ENCODE measurements at places on chromosomes 3 and 15.

DNA sequence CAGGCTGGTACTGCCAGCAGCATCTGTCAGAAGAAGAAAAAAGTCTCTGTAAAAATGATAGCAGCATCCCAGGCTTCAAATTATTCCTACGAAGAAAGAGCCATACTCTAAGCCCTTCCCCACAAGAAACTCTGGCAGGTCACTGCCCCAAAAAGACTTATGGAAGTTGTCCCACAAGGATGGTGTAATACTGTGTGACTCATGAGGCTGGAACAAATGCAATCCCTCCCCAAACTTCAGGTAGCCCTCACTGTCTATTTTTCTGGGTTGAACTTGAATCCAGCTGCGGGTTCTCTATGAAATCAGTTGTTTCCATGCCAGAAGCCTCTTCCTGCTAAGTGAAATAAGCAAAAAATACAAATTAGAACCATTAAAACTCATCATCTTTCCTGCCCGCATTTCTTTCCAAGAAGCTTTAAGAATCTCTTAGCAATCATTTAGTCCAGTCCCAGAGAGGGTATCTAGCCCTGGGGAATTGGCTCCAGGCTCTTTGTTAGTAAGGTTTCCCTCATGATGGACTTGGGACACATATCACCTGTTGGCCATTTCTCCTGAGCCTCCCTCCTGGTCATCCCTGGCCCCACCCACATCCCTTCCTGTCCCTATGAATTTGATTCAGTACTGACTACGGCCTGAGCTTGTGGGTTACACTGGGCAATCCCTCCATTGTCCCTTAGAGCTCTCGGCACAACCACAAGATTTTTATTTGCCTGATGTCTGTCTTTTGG, 51.7 kb downstream of the FAM174B start:
- DNase-seq: peak; percentile 19

DNA sequence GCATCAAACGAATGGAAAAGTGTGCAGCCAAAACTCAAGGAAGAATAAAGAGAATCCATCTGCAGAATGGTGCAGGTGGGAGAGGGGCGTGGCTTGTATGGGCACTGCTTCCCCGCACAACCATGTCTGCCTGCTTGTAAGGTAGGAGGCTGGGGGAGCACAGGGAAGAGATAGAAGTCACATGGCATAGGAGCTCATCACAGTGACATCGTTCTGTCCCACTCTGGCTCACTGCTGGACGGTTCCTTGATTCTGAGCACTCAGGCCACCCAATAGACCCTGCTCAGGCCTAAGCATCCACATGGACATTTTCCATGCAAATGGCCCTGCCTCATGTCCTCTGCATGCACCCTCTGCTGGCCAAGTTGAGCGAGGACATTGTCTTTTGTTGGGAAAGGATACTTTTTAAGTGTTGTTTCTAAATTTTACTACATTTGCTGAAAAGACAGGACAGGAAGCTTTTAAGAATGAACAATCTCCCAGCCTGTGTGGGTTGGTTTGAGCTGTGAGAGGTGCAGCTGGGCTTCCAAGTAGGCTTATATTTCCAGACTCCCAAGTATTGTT, 3.1 kb downstream of the MYLK start:
- peak; percentile 16 for DNase-seq

- DNase-seq: no peak
Observed at GRCh38 chr3:86788371-86788770, 202.6 kb downstream of the VGLL3 start.

DNA sequence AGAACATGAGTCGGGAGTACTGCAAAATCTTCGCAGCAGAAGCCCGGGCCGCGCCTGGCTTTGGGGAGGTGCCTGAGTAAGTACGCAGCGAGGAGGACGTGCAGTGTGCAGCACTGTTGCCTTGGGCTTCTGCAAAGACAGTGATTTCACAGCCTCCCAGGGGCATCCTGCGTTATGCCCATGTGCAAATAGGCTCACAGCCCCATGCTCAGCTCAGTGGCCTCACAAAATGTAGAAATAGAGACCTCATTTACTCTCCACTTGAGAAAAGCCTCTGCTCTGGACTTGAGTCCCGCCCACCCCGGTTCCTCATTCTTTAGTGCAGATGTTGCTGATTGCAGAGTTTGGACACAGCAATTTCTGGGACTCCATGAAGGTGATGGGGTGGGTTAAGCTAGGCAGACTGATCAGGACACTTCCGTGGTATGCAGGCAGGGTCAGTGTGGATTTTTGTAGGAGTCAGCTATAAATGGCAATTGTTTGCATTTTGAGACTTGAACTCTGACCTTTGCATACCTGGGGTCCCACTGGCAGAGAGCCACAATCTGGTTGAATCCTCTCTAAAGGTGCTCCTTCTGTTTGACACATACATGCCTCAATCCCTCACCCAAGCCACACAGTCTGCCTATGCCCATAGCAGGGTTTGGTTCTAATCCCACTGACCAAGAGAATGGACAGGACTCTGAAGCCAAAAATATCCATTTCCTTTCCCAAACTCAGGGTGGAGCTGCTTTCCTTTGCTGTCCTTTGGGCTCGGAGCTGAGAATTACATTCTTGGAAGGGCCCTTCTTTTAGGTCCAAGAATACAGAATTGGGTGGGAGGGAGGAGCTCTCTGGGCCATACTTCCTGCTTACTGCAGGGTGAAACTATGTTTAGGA, 20.7 kb upstream of the SLC28A1 start:
- no peak for DNase-seq

- DNase-seq: no peak
Observed at GRCh38 chr3:189950258-189950657, 170.4 kb downstream of the P3H2 start.

- DNase-seq: no peak
Observed at GRCh38 chr15:66795851-66796250, 93.8 kb downstream of the SMAD6 start.

DNA sequence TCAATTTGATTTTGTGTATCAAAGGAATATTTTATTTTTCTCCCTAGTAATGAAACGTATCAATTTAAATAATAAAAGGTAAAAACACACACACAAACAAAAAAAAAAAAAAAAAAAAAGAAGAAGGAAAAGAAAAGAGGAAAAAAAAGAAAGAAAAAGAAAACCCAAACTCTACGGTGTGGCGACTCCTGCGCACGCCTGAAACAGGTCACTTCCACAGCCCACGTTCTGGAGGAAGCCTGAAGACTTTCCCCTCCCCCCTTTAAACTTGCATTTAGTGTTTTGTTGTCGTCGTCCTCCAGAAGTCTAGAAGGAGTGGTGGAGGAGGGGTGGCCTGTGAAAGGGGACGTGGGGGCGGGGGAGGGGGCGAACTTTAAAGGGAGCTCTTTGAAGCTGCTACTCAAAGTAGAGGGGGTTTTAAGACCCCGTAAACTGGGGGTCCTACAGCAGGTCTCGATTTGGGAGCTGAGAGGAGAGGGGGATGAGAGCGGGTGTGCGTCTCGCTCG, 2.3 kb upstream of the TLE3 start:
- DNase-seq: no peak

- DNase-seq: no peak
Observed at GRCh38 chr3:113695431-113695785, 1.0 kb downstream of the USF3 start.

GRCh38 chr3:142961539-142961938, 1.9 kb downstream of the PAQR9 start:
- no peak for DNase-seq

DNA sequence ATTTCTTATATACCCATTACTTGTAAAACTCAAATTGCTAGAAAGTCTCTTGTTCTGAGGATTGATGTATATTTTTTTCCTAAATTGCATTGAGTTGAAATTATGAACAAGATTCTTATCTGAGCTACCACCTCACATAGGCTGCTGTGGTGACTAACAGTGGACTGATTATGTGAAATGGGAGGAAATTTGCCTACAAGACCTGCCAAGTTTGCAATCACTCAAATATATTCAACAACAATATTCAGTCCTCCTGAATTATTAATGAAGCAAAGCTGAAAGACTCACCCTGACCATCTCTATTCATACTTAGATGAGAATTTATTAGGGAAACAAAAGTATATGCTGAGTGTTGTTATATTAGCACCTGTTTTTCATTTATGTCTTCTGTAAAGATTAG, 412.6 kb upstream of the SEMA6D start:
- DNase-seq: no peak

GRCh38 chr3:117793622-117794265, 1084.2 kb downstream of the TUSC7 start:
- DNase-seq: peak; percentile 1

GRCh38 chr3:129461022-129461421, 21.0 kb downstream of the IFT122 start:
- peak; percentile 24 for DNase-seq

DNA sequence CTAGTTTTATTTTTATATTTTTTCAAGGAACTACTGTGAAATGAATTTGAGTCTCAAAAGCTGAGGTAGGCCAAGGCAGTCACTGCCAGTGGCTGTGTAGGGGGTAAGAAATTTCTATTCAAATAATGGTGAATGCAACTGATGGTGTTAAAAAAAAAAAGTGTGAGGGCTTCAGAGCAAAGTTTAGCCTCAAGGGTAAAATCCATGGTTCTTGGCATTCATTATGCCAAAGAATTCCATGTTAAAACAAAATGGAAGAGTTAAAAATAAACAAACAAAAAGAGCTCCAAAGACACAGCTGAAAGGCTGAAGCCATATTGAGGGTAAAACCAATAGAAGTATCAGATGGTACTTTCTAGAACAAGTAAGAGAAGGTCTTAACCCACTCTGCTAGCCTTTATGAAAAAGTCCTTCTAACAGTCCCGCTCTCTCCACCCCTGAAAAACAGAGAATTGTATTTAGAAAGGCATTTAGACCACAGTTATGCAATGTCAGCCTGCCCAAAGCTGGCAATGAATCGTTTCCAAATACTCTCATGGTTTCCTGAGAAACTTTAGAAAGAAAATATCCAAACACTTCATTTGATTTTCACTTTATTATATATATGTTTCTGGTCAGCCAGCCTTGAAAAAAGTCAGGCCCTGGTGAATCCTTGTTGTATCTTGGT, 158.4 kb upstream of the GMNC start:
- DNase-seq: peak; percentile 28

DNA sequence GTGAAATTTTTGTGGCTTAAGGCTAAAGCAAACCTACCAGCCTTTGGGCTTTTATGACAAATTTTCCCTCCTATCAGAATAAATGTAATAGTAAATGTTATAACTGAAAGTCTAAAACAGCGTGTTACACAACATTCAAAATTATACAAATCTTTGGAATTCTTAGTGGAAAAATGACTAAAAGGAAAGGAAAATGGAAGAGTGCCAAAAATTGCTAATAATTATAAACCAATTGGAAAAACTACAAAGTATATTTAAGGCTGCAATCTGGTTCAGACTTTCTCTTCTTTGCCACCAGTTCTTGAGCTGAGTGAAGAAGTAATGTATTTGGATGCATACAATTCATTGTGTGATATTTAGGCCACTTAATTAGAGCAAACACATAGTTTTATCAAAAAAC, 45.6 kb upstream of the PHLDB2 start:
- no peak for DNase-seq

GRCh38 chr15:36887214-36887961, 213.0 kb downstream of the MEIS2 start:
- no peak for DNase-seq

GRCh38 chr3:100720426-100720825, 11.1 kb downstream of the TFG start:
- no peak for DNase-seq

- DNase-seq: peak; percentile 68
Observed at GRCh38 chr3:194577986-194578905, 55.0 kb downstream of the TMEM44 start.

GRCh38 chr15:22978691-22979237, 1.4 kb downstream of the CYFIP1 start:
- DNase-seq: no peak

DNA sequence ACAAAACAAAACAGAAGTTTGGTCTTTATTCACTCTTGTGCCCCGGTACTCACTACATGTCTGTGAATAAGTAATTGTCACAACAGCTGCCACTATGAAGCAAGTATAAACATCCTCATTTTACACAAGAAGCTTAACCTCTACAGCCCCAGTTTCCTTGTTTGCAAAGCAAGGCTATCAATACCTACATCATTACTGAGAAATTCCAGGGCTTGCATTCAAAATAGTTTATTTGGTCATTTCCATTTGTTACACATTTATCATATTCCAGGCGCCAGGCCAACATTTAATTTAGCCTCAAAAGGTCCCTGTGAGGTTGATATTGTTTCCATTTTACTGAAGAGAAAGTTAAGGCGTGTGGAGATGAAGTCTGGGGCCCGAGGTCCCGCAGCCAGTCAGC, 161.4 kb upstream of the LRTM1 start:
- peak; percentile 26 for DNase-seq

DNA sequence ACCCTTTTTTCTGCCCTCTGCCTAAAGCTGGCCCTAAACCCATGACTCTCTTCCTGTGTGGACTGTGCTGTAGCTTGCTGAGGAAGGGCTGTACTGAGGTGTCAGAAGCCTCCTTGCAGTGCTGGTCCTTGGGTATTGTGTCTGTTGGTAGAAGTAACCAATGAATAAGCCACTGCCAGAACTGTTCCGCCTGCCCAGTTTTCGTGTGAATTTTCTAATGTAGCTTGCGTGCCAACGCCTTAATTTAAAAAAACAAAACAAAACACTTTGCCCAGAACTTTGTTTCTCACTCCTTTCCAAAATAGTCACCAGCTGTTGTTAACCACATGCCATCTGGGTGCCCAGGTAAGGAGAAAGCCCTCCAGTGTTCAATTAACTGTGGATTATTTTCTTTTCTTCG, 101.9 kb downstream of the KLHL25 start:
- no peak for DNase-seq

GRCh38 chr3:45992821-45993221, 2.8 kb downstream of the FYCO1 start:
- peak; percentile 96 for DNase-seq

DNA sequence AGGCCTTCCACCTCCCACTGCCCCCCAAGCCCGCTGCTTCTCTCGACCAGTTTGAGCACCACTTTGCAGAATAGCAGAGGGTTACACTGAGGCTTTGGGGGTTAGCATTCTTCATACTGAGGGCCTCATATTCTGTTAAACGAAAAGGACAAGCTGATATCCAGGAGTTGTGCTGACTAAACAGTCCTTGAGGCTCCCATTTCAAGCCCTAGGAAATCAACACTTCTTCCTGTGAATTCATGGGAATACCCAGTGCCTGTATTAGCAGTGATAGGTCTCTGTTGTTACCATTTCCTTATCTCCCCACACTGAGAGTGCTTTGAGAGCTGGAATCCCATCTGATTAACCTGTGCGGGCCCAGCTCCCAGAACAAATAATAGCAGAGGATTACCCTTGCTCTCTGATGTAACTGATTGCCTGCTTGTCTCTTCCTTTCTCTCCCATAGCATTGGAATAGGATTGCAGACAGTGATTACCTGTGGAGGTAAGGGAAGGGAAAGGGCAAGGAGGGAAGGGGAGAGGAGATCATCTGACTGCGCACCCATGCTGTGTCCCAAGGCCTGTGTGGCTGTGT, 930 bp downstream of the FBXW12 start:
- no peak for DNase-seq

DNA sequence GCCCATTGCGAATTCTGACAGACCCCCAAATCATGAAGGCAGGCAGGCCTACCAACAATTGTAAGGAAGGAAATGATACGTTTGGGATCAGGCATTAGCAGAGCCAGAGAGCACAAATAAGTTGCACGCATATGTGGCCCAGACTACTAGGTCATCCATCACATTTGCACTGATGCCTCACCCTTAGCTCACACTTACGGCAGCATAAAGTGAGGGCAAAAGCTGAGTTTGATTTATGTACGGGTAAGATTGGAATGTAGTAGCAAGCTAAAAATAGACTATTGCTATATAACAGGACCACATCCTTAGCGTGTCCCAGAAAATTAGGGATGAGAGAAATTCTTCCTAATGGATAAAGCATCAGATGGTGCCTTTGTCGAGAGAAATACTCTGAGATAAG, 58.6 kb downstream of the QTRT2 start:
- no peak for DNase-seq

Measured in astrocyte of the cerebellum (primary cell).